ENCODE measurements at places on chromosomes 2 and 18. TPM values are rescaled to one million over a fixed set of nuclear protein-coding genes. Genes with fewer than 3 reads are reported as not detected.

DNA sequence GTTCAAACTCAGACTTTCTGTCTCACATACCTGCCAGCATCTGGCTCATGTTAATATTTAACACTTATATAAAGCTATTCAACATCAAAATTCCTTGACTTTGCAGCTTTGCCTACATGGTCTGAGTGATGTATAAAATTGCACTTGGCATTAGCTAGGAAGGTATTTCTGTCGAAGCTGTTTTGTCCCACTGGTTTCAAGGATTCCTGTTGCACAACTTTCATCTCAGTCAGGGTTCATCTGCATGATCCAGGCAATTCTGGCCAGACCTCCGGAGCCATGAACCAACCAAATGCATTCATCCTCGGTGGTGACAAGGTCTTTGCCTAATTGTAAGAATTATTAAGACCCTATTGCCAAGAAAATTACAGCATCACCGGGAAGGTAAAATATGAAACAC lies 185.4 kb downstream of the ZEB2 start:
- no peak for DNase-seq

- no peak for DNase-seq
These were observed 13.0 kb upstream of the RTN4 start for GRCh38 chr2:55063226-55063625.

GRCh38 chr2:234843411-234843810 lies 108.4 kb upstream of the SH3BP4 start:
- DNase-seq = no peak

- no peak for DNase-seq
These were observed 104.4 kb upstream of the CDC42EP3 start for GRCh38 chr2:37775908-37776250.

DNA sequence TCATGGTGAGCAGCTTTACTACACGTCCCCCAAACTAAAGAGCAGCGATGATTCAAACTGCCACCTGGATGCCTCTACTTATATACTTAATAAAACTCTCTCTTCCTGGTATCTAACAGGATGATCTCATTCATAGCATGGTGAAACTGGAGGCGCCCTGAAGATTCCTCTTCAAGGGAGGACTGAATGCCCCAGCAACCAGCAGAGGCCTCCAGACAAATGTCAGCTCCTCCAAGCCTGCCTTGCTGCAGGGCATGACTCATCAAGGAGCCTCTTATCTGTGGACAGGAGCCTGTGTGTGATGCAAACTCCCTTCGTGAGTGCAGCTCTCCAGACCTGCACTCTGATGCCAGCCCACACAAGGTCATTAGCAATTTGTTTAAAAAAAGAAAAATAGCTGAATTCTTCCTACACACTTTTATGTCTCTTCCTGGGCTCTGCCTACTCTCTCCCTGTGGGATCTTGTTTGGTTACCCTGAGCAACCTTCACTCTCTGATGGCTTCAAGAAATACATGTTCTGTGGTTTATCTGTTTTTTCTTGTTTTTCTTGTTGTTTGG lies 30.2 kb downstream of the LONRF2 start:
- peak; percentile 9 for DNase-seq

GRCh38 chr2:127342101-127342500 lies 45.7 kb downstream of the MAP3K2 start:
- no peak for DNase-seq

The TTN gene
- total RNA-seq = 26.2 TPM

The SERPINB4 gene
- not detected for total RNA-seq

The KANSL1L gene
- 23.3 TPM for total RNA-seq

All from SJCRH30 (cell line).